Femur (tissue), 1 donor: ENCODE measurements at places on chromosomes 16 and 17.

DNA sequence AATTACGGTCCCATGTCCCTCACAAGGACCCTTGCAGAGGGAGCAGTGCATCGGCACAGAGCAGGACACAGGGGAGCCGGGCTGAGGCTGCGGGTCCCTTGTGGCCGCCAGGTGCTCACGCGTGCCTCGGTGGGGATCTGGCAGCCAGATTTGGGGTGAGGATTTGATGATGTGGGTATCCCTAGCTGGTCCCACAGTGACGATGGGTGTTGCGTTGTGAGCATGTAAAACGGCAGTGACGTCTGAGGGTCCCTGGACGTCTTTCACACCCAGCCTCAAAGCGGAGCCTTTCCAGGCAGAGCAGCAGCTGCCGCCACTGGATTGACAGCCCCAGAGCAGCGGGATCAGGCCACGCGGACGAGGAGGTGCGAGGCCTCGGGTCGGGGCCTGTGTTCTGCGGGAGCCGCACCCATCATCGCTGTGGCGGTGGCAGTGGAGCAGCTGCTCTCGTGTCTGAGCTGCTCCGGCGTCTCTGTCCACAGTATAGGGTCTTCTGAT is 54.6 kb downstream of the WDR45B start:
- peak; percentile 53 for DNase-seq

- DNase-seq, result no peak
Measured at GRCh38 chr17:1474402-1475189, 17.9 kb downstream of the MYO1C start.

DNA sequence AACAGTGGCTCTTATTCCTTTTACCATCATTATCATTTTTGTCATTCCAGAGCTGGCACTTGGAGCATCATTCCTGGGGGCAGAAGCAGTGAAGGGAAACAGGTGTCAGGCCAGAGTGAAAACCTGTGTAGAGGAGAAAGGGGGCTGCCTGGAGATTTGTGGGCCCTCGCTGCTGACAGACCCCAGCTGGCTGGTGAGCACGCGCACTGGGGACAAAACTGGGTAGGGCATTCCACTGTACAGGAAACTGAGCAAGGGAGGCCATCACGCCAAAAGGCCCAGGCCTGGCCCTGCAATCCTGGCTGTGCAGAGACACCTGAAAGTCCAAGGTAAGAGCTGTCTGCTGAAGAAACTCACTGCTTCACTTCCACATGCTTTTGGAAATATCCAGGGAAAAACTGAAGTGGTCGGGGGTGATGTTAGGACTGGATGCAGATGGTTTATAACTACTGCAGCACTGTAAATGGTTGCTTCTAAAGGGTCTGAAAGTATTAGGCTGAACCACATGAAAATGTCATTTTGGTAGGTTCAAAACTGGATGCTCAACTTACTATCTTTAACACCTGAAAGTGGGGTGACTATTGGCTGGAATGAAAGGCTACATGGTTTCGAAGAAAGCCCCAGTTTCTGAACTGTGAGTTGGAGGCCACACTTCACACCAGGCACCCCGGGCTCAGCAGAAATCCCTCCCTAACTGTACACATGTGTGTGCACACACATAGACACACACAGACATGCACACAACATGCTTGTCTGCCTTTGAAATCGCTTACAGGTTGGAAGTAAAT is 225.0 kb downstream of the C16orf78 start:
- no peak for DNase-seq

GRCh38 chr16:6216836-6217235 is 1115.8 kb upstream of the RBFOX1 start:
- DNase-seq, result no peak

- DNase-seq, result no peak
Measured at GRCh38 chr16:52440248-52440647, 106.7 kb downstream of the TOX3 start.

DNA sequence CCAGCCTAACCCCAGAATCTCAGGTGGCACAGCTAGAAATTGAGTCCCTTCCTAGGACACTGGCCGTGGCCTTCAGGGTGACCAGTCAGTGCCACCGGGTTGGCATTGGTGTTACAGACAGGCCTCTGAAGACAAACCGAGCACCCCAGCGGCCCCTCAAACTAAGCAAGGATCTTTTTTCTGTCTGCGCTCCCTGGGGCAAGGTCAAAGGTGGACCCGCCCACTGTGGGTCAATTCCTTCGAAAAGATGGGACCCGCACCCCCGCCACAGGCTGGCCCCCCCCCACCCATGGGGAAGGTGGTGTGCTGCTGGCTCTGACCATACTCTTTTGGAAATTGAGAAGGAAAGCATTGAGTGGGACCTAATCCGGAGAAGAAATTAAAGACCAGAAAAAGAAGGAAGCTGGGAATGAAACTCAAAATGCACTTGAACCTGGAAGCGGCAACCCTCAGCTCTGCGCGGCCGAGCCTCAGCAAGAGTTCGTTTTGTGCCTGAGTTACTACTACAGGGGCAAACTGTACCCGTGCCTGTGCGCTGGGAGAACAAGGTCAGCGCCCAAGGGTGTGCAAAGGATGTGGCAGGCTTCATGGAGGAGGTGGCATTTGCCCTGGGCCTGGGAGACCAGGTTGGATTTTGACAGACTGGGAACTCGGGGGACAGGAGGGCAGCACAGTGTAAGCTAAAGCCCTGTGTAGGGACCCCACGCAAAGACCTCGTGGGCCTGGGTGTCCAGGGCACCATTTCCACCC is 20.4 kb downstream of the TMC6 start:
- DNase-seq, result no peak

DNA sequence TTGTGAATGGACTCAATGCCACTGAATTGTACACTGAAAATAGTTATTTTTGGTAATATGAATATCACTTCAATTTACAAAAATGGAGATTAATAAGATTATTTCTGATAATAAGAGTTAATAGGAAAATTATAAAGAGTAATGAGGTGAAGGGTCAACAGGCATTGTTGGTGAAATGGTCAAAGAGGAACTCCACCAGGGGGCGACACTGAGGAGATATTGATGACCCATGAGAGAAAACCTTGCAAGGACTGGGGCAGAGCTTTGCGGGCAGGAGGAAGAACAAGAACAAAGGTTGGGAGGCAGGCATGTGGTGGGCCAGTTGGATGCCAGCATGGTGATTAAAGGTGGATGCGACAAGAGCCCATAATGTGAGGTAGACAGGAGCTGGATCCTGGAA is 74.0 kb upstream of the XYLT1 start:
- DNase-seq, result no peak

DNA sequence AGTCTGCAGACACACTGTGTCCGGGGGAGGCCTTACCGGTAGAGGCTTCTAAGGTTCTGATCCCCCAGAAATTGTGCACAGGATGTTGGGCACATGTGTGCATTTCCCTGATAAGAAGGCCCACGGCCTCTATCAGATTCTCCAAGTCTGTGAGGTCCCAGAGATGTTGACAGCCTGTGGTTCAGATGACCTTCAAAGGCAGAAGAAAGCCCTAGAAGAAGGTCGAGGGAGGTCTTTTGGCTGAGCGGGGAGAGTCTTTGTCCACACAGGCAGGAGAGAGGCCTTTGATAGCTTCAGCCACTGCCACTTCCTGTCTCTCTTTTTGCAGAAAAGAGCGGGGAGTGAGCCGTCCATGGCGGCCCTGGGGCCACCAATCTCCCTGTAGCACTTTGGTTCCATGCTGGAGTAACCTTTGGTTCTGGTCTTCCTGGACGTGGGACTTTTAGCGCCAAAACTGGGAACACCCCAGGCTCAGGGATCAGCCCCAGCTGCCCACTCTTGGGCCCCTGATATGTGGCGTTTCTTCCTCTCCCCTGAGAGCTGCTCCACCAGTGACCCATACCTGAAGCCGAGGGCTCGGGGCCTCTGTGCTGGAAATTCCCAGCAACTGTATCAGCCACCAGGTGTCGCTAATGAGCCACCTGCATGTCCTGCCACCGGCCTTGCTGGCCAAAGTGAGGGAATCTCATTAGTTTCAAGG is 28.1 kb upstream of the LGALS9 start:
- peak; percentile 83 for DNase-seq

DNA sequence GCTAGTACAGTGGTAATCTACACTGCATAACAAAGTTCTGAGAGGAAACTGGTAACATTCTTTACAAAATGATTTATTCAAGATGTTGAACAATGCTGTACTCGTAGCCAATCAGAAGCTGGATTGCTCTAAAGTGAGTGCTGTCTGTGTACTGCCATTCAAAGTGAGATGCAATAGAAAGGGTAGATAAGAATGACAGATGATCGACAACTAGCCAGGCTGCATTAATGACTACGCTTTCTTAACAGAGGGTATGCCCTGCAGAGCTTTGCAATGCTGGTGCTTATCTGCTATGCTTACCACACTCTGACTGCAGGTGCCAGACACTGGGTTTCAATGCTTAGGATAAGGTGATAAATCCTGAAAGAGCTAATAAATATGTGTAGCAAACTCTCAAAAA is 46.1 kb upstream of the SLC25A19 start:
- DNase-seq, result no peak

DNA sequence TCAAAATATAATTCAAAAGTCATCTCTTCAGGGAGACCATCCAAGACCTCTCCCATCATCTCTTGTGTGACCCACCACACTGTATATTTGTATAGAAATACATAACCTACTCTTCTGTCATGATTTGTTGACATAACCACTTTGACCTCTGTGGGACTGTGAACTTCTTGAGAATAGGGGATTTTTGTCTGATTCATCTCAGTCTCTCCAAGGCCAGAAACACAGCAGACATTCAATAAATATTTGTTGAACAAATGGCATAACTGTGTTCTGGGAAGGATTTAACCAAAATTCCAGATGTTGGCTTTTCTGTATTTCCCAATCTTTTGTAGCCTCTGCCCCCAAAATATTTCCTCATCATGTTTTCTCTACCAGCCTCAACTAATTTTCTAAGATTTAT is 169.7 kb downstream of the CDH11 start:
- no peak for DNase-seq

- no peak for DNase-seq
Measured at GRCh38 chr17:67663457-67663856, 54.3 kb upstream of the NOL11 start.

- no peak for DNase-seq
Measured at GRCh38 chr16:14497245-14498082, 132.6 kb downstream of the PARN start.

- DNase-seq, result peak; percentile 95
Measured at GRCh38 chr17:1714980-1715802, 5.0 kb upstream of the TLCD2 start.

GRCh38 chr17:64388961-64389565 is 1.6 kb downstream of the PECAM1 start:
- DNase-seq, result no peak

DNA sequence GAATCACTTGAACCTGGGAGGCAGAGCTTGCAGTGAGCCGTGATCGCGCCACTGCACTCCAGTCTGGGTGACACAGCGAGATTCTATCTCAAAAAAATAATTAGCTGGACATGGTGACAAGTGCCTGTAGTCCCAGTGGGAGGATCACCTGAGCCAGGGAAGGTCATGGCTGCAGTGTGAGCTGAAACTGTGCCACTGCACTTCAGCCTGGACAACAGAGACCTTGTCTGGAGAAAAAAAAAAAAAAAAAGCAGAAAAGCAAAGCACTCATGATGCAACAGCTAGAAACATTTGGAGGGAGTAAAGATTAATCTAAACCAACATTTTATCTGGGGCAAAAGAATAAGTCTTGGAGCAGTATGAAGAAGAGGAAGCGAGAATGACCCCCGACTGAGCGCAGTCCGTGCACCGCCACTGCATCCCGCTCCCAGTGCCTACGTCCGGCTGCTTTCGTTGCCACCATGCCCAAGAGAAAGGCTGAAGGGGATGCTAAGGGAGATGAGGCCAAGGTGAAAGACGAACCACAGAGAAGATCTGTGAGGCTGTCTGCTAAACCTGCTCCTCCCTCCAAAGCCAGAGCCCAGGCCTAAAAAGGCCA is 8.2 kb downstream of the PRPSAP1 start:
- DNase-seq, result no peak

- DNase-seq, result no peak
Measured at GRCh38 chr17:74019271-74019670, 184.2 kb upstream of the RPL38 start.

- DNase-seq, result no peak
Measured at GRCh38 chr17:17253406-17253805, 16.4 kb upstream of the FLCN start.

DNA sequence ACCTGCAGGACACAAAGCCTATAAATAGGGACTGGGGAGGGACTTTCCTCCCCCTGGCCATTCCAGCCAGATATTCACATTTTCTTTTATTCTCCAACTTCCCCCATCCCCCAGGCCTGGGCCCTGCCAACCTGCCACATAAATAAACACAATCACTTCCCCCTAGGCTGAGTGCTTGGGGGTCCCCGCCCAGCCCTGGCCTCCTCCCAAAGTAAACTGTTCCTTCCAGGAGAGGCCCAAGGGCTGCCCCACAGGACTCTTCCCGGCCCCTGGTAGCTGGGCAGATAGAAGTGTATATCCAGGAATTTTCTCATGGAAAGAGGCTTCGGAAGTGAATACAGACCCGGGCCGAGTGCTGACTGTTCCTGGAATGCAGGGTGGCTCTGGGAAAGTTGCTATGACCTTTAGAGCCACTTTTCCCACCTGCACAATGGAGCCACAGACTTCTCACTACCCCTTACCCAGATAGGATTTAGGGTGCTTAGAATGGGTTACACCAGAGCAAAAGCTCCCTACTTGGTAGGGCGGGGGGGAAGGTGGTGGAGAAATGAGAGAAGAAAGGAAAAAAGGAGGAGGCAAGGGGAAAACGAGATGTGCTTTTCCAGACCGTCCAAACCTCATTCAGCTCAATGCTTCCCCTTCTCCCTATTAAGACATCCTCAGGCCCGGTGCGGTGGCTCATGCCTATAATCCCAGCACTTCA is 8.5 kb downstream of the CSF3 start:
- peak; percentile 45 for DNase-seq

DNA sequence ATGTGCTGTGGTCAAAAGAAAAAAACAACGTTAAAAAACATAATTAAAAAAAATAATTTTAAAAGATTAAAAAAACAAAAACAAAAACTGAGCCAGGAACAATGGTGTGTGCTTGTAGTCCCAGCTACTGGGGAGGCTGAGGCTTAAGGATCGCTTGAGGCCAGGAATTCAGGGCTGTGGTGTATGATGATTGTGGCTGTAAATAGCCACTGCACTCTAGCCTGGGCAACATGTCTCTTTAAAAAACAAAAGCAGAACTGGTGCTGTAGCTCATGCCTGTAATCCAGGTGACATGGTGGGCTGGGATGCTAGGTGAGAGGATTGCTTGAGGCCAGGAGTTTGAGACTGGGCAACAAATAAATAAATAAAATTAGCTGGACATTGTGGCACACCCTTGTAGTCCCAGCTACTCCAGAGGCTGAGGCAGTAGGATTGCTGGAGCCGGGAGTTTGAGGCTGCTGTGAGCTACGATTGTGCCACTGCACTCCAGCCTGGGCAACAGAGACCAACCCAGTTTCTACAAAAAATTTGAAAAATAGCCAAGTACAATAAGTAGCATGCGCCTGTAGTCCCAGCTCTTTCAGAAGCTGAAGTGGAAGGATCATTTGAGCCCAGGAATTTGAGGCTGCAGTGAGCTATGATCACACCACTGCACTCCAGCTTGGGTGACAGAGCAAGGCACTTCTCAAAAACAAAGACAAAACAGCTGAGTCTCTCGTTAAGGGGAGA is 43.6 kb downstream of the NFATC3 start:
- DNase-seq, result no peak

GRCh38 chr17:37438141-37438540 is 31.5 kb downstream of the TADA2A start:
- DNase-seq, result no peak
